Dermis blood vessel endothelial cell (primary cell): ENCODE measurements at places on chromosomes 2 and 18. TPM values are rescaled to one million over a fixed set of nuclear protein-coding genes. Genes with fewer than 3 reads are reported as not detected.

Gene IL36A
- not detected in 2 replicates for total RNA-seq

Gene RBM44
- 0.65 and 0.68 TPM in 2 replicates for total RNA-seq

Gene SUCLG1
- 41.0 and 44.4 TPM in 2 replicates for total RNA-seq

Gene OBSL1
- 38.8 TPM in 2 replicates for total RNA-seq

Gene ROCK2
- 65.9 and 83.3 TPM in 2 replicates for total RNA-seq

Gene DPP10
- not detected in 2 replicates for total RNA-seq

Gene DYNAP
- not detected in 2 replicates for total RNA-seq

Gene DYSF
- 145 and 268 TPM in 2 replicates for total RNA-seq

Gene ACMSD
- 0.09 and 0.34 TPM in 2 replicates for total RNA-seq

Gene GPATCH11
- total RNA-seq, result 6.0 and 9.4 TPM in 2 replicates

Gene SNTG2
- 0.17 TPM in 1 of 2 replicates, not detected in the other for total RNA-seq

Gene SLC38A11
- total RNA-seq, result not detected in 2 replicates

Gene ALPI
- total RNA-seq, result not detected in 2 replicates

DNA sequence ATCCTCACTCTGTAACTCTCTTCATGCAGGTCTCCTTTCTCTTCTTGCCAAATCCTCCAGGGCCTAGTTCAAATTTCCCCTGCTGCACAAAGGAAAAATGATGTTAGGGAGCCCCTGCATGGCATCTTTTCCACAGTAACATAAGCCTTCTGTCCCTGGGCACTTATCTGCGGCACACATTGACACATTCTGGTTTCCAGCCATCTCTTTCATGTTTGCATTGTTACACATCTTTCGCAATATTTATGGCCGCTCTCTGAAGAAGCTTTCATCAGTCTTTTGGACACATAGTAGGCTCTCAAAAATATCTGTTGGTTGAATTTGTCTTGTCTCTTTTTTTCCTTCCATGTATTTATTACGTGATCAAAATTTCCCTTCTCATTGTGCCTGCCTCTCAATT is 1806.1 kb upstream of the PIK3C3 start:
- no peak for DNase-seq

DNA sequence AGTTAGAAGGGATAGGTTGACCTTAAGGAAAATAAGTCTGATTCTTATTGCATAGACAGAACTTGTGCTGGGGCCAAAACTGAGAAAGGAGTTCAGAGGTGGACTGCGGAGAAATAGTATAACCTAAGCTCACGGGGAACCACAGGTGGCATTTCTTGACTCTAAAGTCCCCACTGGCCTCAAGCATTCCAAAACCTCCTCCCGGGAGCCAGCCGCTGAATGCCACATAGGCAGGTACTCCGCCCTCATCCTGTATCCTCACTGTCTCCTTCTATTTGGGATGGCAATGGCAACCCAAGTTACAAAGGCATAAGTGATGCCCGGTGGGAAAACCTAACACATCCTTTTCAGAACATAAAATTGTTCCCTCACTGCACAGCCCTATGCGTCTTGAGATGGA is 173.0 kb downstream of the SP3 start:
- DNase-seq, result no peak

DNA sequence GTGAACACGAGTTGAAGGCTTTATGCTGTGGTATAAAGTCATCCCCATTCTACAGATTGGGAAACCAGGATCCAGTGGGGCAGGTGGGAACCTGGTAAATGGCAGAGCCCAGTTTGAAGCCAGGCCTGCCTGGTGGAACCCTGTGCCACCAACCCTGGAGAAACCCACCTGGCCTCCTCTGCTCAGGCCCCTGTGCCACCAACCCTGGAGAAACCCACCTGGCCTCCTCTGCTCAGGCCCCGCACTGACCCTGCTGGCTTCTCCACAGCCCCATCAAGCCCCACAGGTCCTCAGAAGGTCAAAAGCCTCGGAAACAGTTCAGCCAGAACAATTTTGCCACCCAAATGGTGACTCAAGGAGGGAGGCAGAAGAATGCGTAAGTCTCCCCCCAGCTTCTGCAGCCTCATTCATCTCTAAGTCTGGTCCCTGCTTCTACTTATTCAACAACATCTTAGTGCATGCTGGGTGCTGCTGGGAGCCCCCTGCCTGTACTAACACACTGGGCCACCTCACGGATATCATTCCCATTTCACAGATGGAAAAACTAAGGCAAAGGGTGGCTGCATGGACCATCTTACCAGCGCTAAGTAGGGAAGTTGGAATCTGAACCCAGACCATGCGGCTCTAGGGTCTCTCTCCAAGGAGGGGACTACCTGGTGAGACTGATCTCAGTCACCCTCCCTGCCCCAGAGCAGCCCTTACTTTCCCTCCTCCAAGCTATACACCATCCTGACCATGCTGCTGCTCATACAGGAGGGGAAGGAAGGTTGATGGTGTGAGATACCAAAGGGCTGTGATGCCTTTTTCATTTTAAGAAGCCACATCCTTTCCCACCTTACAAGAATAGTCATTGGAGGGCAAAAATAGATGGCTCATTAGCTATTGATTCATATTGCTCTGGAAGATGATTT is 93.7 kb upstream of the ID2 start:
- no peak for DNase-seq

GRCh38 chr2:119465687-119466086 is 34.0 kb downstream of the TMEM37 start:
- no peak for DNase-seq

GRCh38 chr2:67649331-67650261 is 252.5 kb downstream of the ETAA1 start:
- DNase-seq, result peak; percentile 13

DNA sequence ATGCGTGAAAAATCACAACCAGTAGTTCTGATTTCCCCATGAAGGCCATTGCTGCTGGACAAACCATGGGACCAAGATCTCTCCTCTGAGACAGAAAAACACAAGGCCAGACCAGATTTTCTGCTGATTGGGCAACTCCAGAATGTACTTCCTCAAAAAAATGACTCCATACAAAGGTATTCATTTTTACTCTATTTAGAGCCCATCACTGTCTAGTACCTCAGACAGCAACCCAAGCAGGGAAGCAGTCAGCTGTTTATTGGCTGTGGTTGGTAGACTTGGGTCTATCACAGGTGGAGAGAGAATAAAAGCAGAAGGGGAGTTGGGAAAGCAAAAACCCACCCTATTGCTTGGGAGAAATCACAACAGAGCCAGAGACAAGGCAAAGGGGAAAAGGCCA is 219.9 kb downstream of the PIK3C3 start:
- no peak for DNase-seq

DNA sequence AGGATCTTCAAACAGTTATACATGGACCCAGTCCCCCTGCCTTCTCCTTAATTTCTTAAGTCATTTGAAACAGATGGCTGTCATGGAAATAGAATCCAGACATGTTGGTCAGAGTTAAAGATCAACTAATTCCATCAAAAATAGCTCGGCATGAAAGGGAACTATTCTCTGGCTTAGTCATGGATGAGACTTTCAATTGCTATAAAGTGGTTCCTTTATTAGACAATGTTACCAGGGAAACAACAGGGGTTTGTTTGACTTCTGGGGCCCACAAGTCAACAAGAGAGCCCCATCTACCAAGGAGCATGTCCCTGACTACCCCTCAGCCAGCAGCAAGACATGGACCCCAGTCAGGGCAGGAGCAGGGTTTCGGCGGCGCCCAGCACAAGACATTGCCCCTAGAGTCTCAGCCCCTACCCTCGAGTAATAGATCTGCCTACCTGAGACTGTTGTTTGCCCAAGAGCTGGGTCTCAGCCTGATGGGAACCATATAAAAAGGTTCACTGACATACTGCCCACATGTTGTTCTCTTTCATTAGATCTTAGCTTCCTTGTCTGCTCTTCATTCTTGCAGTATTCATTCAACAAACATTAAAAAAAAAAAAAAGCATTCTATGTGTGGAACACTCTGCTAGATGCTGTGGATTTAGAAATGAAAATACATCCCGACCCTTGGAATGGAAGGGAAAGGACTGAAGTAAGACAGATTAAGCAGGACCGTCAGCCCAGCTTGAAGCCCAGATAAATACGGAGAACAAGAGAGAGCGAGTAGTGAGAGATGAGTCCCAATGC is 4.6 kb downstream of the TTR start:
- no peak for DNase-seq

GRCh38 chr2:183027443-183027842 is 10.8 kb downstream of the NCKAP1 start:
- no peak for DNase-seq

DNA sequence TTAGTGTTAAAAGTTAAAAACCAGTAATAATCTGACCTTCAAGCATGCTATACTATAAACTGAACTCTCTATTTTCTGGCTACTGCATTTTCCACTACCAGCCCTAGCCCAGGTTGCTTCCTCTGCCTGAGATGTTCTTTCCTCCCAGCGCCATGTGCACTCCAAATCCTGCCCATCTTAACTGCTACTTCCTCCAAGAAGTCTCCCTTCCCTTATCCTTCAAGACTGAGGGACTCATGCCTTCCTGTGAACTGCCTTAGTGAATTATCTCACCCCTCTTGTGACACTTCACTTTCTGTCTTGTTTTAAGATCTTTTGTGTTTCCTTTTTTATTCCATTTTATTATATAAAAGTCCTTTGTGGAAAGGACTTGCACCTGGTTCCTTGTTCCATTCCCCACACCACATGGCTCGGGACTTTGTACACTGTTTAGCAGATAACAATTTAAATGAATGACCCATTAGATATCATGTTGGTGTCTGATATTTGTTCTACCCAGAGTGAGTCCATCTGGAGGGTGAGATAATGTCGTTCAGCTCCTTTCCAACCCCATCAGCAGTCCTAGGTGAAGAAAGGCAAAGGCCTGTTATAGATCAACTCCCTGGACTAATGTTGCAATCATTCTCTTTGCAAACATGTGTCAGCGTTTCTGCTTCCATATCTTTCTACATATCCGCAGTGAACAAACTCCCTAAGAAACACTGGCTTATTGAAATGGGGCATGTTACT is 20.9 kb upstream of the AGFG1 start:
- no peak for DNase-seq

- no peak for DNase-seq
These were observed 1620.0 kb downstream of the SUCLG1 start for GRCh38 chr2:82839036-82839435.

DNA sequence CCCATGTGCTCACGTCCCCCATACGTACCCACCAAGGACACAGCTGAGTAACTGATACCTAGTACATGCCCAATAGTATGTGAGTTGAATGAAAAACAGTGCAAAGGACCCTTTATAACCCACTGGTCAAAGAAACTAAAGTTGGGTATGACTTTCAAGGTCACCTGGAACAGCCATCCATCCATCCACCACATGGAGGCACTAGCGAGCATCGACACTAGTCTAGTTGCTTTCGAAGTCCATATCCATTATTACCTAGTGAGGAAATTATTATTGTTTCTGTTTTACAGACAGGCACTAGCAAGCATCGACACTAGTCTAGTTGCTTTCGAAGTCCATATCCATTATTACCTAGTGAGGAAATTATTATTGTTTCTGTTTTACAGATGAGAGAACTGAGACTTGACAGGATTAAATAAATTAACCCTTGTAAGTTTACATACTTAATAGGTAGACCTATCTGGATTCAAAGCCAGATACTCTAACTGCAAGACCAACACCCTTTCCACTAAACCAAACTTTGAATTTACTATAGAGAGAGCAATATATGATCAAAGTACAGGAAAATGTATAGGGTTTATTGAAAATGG is 233.7 kb downstream of the METTL4 start:
- peak; percentile 44 for DNase-seq

DNA sequence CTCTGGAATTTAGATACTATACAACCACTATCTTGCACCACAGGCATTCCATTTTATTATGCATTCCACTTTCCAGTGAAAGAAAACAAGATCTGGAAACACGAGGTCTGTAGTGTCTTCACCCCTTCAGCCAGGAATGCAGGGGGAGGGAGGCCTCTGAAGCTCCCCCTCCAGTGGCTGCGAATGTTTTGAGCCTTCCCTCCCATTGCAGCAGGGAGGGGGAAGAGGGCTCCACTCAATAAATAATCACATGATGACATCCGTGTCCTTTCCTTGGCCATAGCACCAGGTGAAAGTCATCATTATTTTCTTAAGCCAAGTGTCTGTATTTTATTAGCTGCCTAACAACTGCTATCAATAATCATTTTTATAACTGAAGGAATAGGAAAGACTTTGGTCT is 38.6 kb downstream of the ALPK2 start:
- no peak for DNase-seq

DNA sequence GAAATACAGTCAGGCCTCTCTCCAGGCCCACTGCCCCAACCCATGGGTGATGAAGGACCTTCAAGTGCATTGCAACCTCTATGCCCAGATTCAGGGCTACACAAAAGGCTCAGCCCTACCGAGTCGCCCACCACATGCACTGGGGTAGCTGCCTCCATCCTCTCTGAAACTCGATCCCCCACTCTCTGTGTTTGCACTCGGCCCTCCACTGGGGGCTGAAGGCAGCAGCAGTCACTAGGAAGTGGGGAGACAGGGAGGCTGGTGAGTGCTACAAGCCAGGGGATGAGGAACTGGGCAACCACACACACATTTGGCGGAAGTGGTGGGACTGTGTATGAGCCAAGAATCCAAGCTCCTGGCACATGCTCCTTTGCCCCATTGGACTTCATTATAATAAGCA is 94.6 kb downstream of the CERS6 start:
- DNase-seq, result no peak

DNA sequence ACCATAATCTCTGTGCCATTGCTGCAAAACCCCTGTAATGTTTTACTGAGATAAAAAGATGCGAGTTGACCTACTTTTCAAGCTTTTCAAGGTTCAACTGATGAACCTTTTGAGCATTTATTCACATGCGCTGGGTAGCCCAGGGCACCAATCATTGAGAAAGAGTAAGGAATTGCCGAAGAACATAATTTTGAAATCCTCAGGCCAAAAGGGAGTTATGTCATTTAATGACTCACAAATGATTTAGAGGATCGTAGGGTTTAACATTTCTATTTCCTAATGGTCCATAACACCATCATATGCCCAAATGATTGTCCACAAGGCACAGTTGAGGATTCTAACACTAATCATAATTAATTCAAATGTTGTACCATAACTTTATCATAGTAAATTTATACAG is 20.2 kb upstream of the DLX1 start:
- DNase-seq, result no peak

- no peak for DNase-seq
These were observed 318.9 kb downstream of the CNTNAP5 start for GRCh38 chr2:124343827-124344498.

- DNase-seq, result no peak
These were observed 155.3 kb downstream of the PRKCE start for GRCh38 chr2:45806563-45807358.

GRCh38 chr2:189014449-189015138 is 40.4 kb downstream of the COL3A1 start:
- peak; percentile 22 for DNase-seq

GRCh38 chr2:58740426-58740825 is 499.3 kb upstream of the FANCL start:
- DNase-seq, result no peak

- peak; percentile 61 for DNase-seq
These were observed 100.0 kb downstream of the BAZ2B start for GRCh38 chr2:159516241-159516758.

DNA sequence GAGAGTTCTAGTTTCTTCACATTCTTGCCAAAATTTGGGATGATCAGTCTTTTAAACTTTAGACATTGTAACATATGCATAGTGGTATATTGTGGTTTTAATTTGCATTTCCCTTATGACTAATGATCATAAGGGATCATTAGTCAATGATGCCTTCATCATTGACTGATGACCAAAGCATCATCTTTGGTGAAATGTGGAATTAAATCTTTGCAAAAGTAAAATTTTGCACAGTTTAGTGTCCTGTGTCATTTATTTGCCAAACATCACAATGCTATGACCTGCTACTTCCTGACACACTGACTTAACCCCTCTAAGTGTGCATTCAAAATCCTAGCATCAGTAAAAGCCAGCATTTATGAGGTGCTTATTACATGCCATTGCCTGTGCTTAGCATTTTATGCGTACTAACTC is 58.9 kb upstream of the SLC1A4 start:
- no peak for DNase-seq
